Calu3 (cell line): ENCODE measurements at places on chromosomes 5 and 9.

DNA sequence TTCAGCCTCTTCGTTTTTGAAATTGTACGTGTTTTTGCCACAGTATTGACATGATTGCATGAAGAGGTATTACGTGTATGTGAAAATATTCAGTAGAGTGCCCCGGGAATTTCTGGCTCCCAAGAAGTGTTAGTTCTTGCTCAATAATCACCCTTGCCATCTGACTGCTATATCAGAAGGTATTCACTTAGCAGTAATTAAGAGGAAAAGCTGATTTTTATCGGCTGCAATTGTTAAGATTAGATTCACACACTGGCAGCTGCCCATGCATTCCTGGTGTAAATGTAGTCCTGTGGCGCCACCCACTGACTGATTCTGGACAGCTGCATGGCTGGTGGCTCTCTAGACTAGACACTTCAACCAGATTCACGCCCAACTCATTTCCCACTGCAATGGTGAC is 440.1 kb upstream of the ADAMTS16 start:
- DNase-seq = no peak

GRCh38 chr9:21110708-21111576 is 30.7 kb downstream of the IFNW1 start:
- DNase-seq = peak; percentile 26

GRCh38 chr5:168879929-168880328 is 300.8 kb upstream of the PANK3 start:
- no peak for DNase-seq

GRCh38 chr9:98381311-98382103 is 126.1 kb upstream of the TBC1D2 start:
- no peak for DNase-seq

- no peak for DNase-seq
Measured at GRCh38 chr9:105050296-105050695, 122.3 kb upstream of the ABCA1 start.

- DNase-seq = no peak
Measured at GRCh38 chr5:80634193-80634592, 20.3 kb upstream of the MSH3 start.

GRCh38 chr9:131385296-131385695 is 8.6 kb upstream of the PRRC2B start:
- no peak for DNase-seq

DNA sequence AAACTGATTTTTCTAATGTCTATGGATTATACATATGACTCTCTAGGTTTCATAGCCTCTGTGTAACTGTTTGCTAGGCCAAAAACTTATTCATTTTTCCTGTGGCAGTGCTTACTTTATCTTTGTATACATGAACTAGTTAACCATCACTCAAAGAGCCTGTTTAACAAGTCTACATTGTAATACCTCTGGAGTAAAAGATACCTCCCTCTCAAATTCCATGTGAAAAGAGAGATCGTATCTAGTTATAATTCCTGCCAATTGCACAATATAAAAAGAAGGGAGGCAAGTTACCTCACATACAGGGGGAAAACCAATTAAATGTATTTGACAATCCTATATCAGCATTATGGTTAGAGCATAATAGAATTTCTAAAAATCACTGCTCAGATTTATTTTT is 271.9 kb upstream of the ST8SIA4 start:
- no peak for DNase-seq

DNA sequence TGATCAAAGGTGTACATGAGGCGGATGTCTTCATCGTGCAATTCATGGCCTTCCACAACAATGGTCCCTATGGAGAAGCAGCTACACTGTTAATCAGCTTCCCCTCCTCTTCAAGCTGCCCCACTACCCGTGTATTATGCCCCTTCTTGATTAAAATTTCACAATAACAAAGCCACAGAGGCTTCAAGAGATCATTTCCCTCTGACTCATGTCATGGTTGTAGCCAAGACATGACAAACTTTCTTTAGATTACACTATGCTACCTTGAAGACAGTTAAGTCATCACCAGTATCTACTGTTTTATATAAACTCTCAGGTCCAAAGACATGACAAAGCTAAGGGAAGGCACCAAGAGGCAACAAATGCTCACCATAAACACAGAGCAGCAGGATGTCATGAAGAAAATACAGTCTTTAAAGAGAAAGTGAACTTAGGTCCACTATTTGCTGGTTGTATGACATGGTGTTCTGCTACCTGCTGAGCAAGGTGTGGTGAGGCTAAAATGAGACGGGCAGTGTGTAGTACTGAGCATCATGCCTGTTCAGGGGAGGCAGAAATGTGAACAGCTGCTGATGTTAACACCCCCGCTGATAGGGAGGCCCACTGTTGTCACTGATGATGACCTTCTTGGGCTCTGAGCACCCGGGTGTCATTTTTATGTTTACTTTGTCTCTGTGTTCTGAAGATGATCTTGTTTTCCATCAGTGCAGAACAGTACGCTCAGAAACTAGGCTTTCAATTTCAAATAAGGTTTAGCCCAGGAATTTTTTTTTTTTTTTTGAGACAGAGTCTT is 48.3 kb downstream of the IARS1 start:
- no peak for DNase-seq

GRCh38 chr5:119397518-119398380 is 41.9 kb downstream of the TNFAIP8 start:
- no peak for DNase-seq

- DNase-seq = no peak
Measured at GRCh38 chr5:124089578-124089977, 577.6 kb downstream of the CSNK1G3 start.

GRCh38 chr5:73789851-73790281 is 163.9 kb downstream of the ARHGEF28 start:
- no peak for DNase-seq

GRCh38 chr9:135267191-135267809 is 179.8 kb downstream of the OLFM1 start:
- DNase-seq = no peak

- DNase-seq = no peak
Measured at GRCh38 chr5:145158730-145159129, 676.4 kb downstream of the PRELID2 start.

GRCh38 chr5:174327317-174327864 is 281.9 kb downstream of the NSG2 start:
- peak; percentile 92 for DNase-seq

DNA sequence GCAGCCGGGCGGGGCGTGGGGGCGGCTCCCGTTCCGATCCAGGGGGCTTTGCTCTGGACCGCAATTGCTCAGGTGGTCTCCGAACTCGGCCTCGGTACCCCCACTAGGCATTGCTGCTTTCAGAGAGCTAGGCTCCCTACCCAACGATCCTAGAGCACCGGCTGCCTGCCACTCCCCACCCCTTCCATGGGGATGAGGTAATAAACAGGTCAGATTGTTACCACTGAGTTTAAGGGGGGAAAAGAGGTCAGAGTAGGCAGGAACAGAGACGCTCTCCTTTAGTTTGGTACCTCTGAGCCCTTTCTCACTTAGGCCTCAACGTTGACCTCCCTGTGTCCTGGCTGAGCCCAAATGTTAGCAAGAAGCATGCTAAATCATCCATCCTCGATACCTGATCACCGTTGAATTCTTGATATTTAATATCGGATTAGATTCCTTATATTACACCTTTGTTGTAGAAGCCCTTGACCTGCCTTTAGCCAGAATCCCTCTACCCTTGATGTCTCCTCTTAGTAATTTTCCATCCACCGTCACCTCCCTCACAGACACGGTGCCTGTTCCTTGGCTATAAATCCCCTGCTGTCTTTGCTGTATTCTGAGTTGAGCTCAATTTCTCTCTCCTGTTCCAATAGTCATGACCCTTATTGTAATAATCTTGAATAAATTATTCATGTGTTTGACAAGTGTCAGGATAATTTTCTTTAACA is 588 bp upstream of the PLPP1 start:
- DNase-seq = no peak

DNA sequence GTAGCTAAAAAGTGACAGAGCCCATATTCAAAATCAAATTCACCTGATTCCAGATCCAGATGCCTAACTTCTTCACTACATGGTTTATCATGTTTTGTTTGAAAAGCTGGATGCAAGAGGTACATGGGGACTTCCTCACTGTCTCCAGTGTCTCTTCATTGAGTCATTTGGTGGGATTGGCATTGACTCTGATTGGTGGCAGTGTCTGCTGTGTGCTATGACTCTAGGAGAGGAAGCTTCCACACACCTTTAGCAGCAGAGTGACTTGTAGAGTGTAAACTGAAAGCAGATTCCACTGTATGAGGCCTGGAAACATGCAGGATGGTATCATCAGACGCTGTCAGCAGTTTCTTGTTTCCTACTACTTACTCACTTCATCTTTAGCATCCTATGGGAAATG is 250.9 kb upstream of the SEMA6A start:
- DNase-seq = no peak

GRCh38 chr5:129767927-129768380 is 20.1 kb downstream of the MINAR2 start:
- DNase-seq = peak; percentile 84

DNA sequence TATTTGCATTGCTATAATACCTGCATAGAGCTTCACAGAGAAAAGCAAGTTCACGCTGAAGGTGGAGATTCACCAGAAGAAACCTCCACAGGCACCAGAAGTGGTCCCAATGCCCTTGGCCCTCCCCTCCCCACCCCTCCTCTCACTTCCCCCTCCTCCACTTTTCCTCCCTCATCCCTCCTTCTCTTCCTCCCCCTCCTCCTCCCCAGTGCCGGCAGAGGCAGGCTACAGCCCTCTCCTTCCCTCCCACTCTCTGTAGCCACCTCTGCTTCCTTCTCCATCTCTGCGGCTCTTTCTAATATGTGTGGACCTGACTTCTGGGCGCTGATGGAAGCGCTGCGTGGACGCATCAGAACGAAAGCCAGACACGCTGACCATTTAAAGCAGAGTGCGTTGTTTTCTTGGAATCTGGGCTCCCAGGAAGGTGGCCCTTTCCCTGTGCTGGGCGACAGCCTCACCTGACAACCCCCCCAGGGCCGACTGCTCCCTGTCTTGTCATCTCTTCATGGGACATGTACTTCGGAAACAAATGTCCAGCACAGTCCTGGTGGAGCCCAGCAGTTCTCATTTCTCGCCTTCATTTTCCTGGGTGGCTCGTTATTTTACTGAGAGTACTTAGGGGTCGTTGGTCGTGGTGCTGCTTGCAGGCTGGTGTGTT is 29.5 kb downstream of the NDUFS6 start:
- DNase-seq = no peak

GRCh38 chr5:56251918-56252553 is 18.9 kb upstream of the ANKRD55 start:
- no peak for DNase-seq

GRCh38 chr9:68805890-68806517 is 101.0 kb downstream of the PIP5K1B start:
- no peak for DNase-seq

DNA sequence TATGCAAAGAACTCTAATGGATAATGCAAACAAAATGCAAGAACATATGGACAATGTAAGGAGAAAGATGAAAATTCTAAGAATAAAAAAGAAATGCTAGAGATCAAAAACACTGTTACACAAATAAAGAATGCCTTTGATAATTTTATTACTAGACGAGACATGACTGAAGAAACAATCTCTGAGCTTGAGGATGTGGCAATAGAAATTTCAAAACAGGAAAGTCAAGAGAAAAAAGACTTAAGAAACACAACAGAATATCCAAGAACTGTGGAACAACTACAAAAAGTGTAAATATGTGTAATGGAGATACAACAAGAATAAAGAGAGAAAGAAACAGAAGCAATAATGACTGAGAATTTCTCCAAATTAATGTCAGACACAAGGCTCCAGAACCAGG is 140.5 kb upstream of the ACOT12 start:
- no peak for DNase-seq

DNA sequence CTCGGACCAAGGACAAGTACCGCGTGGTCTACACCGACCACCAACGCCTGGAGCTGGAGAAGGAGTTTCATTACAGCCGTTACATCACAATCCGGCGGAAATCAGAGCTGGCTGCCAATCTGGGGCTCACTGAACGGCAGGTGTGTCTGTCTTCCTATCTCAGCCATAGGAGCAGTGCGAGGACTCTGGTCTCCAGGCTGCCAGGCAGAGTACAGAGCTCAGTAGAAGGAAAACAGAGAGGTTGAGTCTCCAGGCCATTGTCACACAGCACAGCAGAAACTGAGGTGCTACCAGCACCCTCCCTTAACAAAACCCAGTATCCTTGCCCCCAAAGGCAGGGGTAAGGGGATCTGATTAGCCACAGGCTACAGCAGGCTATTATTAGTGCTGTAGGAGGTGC is 7.1 kb upstream of the SLC6A7 start:
- DNase-seq = no peak

DNA sequence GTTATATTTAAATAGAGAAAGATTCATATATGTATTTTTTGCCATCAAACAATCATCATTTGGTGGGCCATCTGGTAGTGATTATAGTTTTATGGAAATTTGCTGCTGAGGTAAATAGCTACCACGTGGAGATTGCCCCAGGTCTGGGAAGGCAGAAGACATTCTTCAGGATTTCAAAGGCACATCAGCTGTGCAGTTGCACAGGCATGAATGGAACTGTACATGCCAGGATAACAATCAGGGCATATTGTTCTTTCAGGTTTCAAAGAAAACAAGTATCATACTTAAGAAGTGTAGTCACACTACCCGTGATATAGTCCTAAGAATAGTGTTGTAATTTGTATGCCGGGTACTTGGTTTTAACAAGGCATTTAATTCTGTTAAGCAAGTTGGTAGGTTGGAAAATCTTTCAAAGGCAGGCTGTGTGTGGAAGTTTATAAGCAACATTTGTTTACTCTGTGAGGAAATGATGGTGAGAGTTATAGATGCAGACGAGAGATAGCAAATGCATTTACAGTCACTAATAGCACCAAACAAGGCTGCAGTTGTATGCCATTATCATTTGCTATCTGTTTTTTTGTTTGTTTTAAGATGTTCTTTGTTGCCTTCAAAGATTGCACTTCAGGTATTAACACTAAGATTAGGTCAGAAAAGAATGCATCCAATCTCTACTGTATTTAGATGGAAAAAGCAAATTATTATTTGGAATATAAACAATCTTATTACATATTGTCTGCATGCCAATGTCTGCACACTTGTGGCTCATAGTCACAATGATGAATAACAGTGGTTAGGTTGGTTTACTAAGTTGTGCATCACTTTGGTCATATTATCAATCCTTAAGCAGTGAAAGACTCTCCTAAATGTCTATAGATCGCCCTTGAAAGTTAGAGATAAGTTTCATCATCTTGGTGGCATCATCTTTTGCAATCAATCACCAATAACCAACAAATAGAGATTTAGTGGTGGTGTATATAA is 55.3 kb downstream of the RPS23 start:
- DNase-seq = no peak

DNA sequence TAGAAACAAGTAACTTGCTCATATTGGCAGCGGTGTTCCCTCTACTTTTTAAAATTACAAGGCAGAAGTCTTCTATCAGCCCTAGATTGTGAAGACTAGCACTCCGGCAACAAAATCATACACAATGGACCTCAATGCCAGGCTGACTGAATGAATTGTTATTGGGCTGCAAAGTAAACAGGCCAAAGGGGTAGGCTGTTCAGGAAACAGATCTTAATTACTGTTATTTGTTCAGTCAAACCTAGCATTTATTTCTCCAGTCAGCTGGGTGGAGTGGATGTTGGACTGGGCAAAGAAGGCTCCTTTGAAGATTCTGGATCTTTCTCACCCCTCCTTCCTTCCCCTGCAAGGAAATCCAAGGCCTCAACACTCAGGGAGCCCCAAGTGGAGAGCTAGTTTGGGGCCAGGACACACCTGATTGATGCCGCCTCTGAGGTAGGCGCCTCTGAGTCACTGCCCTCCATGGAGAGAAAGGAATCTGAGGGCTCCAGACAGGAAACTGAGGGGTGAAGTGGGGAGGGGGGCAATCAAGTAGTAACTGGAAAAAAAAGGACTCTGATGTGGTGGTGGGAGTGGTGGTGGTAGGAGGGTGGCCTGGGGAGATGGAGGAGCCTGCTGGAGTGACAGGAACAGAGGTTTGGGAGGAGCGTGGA is 35.5 kb downstream of the SERINC5 start:
- no peak for DNase-seq
